ENCODE measurements at places on chromosomes 2 and 18.

DNA sequence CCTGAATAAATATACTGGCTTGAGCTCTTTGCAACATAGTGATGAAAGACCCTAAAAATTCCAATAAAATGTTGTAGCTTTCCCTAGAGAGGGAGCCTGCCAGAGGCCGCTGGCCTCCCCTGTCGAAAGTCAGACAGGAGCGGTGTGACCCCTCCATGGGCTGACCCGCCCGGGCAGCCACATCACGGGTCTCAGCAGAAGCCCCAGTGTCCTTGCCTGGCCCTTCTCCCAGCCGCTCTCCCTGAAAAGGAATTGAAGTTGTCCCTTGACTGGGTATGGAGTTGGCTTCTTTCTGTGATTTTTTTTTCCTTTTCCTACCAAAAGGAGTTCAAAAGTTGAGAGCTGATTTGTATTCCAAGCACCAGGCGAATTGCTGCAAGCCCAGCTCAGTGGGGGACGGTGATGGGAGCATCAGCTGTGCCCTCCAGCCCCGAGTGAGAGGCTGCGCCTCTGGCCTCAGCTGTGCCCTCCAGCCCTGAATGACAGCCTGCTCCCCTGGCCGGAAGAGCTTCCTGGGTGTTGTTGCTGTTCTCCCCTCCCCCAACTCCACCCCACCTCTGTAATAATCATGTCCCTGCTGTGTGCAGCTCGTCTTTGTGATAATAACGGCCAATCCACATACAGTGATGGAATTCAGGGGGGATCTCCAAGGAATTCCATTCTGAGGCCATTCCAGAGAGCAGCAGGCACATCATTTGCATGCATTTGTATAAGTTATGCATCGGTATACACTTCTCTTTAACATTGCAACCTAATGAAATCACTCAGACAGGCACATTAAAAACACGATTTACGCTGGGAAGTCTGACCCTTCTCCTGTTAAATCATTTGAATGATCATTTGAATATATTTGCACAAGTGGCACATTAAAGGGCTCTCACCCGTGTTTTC is 501.0 kb downstream of the EIPR1 start:
- no peak for DNase-seq

- no peak for DNase-seq
Observed at GRCh38 chr2:170408461-170409163, 230.7 kb downstream of the MYO3B start.

DNA sequence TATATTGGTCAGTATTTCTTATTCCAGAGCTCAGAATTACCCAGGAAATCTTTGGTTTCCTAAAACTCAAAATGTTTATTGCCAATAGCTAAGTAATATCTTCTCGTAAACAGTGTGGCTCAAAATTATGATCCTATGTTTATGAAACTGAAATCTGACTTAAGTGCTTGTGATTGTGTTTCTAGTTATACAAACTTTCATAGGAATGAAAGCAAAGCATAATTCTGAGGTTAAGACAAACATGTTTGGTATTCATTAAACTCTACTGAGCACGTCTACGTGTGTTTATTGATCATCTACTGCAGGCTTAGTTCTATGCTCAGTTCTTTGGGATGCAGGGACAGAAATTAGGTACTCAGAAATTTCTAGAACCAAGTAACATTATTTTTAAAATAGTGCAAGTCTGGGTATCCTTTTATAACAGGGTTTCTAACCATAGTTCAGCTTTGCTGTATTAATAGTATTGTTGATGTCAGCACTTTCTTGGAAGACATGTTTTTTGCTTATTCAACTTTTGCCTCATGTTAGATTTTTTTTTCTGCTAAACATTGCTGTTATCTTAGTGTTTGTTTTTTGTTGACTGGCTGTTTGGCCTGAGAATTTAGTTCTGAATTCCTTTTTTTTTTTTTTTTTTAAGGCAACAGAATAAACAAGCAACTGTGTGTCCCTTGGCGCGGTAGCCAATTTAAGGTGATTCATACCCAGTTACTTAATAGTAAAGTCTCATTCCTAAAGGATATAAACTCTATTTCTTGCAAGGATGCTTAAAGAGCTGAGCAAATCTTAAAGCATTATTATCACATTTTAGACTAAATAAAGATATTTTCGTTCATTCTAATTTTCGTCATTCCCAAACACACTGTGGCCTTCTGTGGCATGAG is 31.3 kb downstream of the PTPRM start:
- peak; percentile 62 for DNase-seq

DNA sequence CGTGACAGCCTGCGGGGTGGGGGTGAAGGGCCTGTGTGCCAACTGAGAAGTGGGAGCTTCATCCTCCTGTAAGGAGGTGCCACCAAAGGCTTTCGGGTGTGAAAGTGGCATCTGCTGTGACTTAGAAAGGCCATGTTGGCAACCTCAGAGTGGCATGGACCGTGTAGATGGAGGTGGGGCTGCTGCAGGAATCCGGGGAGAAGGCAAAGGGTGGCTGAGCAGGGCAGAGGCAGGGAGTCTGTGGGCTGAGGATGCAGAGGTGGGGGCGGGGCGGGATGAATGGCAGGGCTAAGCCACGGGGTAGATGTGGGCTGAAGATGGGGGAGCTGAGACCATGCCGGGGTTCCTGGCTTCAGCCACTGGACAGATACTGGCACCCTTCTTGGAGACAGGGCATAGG is 28.2 kb downstream of the TOGARAM2 start:
- no peak for DNase-seq

- DNase-seq = no peak
Observed at GRCh38 chr18:59927246-59927825, 27.5 kb downstream of the PMAIP1 start.

DNA sequence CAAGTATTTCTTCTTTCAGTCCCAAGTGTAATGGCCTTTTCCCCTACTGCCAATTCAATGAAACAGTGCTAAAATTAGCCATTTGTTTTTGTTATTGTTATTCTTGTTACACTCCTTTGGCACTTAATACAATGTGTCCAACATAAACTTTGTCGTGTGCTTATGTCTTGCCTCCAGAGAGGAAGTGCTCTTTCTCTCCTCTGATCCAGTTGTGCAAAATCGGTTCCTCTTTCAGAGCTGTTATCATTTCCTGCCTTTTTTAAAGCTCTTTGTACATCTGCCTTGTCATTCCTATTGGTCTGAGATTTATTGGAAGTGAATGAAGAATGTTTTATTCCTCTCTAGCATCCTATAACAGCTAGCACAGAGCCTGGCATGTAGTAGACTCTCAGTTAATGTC is 623.2 kb upstream of the ID2 start:
- no peak for DNase-seq

- peak; percentile 25 for DNase-seq
Observed at GRCh38 chr2:203018181-203018580, 3.5 kb downstream of the NBEAL1 start.

DNA sequence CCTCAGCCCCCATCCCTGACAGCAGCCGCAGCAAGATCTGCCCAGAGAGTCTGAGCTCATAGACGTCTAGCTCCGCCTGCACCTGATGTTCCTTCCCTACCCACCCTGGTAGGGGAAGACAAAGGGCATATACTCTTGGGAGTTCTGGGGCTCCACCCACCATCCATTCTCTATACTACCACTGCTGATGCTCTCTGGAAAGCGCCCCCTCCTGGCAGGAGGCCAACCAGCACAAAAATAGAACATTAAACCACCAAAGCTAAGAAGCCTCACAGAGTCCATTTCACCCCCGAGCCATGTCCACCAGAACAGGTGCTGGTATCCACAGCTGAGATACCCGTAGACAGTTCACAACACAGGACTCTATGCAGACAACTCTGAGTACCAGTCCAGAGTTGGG is 662.6 kb upstream of the FAM98A start:
- DNase-seq = no peak

DNA sequence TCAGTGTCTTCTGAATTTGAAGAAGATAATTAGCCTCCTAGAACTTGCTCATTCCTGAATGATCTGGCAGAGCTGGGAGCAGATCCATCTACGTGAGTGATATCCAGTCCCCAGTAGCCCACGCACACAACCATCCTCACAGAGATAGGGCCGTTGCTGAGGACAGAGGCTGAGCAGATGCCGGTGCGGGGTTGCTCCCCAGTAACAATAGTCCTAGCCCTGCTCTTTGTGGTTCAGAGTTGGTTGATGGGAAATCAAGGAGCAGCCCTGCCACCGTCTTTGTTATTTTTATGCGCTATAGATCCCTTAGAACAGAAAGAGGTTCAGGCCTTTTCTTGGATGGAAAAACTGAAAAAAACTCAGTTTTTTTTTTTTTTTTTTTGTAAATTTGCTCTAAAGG is 69.3 kb downstream of the VWA3B start:
- DNase-seq = no peak

GRCh38 chr18:46374850-46375249 is 270.7 kb downstream of the HAUS1 start:
- DNase-seq = no peak

DNA sequence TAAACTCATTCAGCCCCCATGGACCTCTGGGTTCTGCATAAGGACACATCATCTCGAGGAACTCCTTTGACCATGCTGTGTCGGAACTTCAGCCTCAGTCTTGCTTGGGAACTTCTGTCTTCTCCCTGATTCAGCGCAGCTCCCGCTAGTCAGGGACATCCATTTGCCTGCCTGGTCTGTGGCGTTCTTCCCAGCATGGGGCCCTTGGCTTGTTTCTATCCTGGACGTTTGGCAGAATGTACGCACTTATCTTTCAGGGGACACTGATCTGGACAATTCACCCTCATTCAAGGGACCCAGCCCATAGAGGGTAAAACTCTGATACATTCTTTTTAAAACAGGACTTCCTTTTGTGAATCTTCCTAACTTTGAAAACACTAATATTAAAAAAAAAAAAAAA is 75.8 kb upstream of the WIPF1 start:
- no peak for DNase-seq

DNA sequence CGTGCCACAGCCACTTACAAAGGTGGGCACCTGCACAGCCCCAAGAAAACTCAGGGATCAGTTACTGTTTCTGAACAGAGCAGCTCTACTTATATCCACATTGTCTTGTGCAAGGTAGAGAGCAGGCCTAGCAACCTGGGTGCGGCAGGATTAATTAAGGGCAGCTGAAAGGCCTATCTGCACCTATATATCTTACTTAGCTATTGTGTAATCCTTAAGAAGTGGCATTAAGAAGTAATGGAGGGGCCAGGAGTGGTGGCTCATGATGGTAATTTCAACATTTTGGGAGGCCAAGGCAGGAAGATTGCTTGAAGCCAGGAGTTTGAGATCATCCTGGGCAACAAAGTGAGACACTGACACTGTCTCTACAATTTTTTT is 12.8 kb upstream of the ARL5A start:
- DNase-seq = no peak

DNA sequence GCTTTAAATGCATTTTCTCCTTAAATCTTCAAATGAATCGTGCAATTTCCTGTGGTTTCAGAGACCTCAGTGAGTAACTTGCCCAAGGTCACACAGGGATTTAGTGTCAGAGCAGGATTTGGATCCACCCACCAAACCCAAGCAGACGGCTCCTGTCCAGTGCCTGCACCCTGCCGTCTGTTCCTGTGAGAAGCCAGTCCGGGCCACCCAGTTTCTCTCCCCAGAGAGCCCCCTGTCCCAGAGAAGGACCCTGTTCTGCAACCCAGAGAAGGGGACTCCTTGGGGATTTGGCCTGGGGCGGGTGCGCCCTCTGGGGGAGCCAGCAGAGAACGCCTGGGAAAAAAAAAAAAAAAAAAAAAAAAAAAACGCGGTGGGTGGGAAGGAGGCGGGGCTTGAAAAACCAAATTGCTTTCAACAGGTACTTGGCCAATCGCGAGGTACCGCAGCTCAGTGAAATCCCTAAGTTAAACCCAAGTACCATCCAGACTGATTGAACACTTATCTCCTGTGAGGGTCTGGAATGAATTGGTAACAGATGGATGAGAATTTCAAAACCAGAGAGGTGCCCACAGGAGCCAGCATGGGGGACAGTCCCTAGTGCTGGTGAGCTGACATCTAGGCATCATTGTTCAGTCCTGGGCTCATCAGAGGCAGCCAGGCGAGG is 30.9 kb upstream of the REEP1 start:
- peak; percentile 46 for DNase-seq

DNA sequence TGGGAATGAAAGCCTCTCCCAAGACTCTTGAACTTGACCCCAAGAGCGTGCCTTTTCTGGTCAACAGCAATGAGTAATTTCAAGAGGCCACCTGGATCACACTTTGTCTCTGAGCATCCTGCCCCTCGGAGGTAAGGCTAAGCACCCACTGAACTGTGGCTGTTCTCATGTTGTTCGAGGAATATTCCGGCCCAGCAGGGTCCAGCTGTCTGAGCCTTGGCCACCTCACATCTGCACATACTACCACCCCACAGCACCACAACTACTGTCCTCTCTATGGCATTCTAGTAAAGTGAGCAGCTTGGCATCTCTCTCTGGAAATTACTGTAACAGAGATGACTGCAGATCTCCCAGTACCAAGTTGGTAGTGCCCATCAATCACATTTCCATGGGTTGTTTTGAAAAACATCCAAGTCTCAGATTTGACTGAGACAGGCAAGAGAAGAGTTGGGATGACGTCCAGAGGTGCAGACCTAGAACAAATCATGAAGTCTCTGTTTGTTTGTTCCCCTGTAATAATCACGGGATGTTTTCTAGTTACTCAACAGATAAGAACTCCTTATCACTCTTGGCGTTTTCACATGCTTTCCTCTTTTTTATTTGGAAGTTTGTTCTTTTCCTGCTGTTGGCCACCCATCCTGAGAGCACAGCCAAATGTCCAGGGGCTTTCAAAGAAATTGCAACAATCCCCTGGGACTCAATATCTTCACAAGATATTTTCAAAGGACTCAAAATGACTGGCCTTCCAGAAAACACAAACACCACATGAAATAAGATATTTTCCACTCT is 336.0 kb upstream of the TNP1 start:
- no peak for DNase-seq

GRCh38 chr2:38262069-38262871 is 114.8 kb downstream of the ATL2 start:
- no peak for DNase-seq

GRCh38 chr2:198134293-198134955 is 330.0 kb downstream of the PLCL1 start:
- peak; percentile 44 for DNase-seq

GRCh38 chr2:120765678-120766469 is 30.2 kb downstream of the GLI2 start:
- peak; percentile 94 for DNase-seq

GRCh38 chr2:43724728-43725526 is 48.7 kb upstream of the C1GALT1C1L start:
- DNase-seq = no peak

- no peak for DNase-seq
Observed at GRCh38 chr2:106165029-106165428, 29.1 kb downstream of the UXS1 start.

GRCh38 chr2:126614524-126615227 is 41.3 kb upstream of the GYPC start:
- DNase-seq = peak; percentile 76

DNA sequence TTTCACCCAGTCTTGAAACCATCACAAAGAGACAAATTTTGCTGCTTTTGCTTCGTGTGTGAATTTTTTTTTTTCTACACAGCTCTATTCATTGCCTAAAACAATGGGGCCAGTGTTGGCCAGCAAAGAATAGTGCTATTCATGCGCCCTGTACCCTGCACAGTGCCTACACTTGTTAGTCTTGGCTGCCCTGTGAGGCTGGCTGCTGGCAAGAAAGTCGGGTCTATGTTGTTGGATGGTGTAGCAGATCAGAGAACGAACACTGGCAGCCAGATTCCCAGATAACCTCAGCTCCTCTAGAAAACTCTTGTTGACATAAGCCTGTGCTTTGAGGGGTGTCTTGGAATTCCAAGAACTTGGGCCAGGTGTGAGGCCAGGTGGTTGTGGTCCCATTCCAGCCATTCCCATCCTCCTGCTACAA is 455.7 kb upstream of the TCF4 start:
- no peak for DNase-seq

All from EH (cell line).